KBM-7 (cell line): ENCODE measurements at places on chromosomes 7 and 10.

DNA sequence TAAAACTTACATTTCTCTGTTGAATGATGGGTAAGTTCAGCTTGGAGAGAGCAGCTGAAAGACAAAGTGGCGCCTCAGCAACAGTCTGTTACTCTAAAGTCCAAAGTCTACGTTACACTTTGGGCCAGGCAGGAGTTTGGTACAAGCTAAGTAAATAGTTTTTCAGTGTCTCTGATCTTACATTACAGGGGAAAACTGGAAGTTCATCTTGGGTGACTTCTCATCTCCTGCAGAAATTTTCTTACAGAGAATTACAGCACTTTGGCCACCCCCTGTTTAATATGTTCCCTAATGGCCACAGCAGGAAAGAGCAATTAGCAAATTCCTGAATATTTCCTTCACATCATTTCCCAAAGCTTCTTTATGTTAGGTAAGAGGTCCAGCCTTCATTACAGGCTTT lies 67.1 kb downstream of the ABCC2 start:
- no peak for DNase-seq

GRCh38 chr10:75465450-75465827 lies 34.0 kb downstream of the LRMDA start:
- DNase-seq, result no peak

DNA sequence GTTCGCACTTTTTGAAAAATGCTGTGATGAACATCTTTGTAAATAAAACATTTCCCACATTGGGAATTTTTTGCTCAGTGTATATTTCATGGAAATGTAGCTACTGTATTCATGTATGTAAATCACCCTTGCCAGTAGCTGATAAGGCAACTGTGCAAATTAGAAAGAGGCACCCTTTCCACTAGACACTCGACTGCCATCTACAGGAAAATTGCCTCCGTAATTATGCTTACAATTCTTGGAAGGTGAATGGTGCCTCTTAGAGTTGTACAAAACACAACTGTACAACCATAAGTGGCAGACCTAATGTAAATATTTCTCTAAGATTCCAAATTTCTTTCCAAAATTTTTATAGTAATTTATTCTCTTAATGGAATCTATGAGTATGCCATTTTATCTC lies 491.7 kb downstream of the CCSER2 start:
- peak; percentile 12 for DNase-seq

GRCh38 chr10:112393341-112393740 lies 19.4 kb downstream of the ACSL5 start:
- no peak for DNase-seq

DNA sequence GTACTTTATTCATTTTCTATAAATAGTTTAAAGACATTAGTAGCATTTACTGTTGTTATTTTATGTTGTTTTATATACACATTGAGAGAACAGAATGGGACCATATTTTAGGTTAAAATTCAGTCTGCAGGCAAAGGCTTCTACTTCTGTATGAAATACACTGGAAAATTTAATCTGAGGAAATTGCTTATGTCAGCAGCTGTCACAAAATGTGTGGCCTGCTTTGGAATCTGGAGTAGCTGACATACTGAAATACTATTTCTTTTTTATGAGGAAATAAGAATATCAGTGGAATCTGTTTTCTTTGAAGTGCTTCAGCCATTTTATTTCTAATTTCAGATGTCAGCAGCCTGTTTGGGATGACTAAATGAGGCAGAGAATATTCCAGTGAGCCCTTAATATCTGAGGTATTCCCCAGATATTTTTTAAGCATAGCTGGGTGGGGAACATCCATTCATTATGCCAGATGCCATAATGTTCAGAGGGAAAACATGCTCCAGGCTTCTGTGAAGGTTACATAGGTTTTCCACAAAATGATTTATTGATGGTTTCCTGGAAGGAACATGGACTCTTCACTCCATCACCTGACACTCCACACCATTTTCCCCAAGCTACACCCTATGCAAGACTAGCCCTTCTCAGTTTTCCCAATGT lies 267.1 kb downstream of the ARL4A start:
- no peak for DNase-seq

- no peak for DNase-seq
Measured at GRCh38 chr7:137696988-137697387, 149.8 kb downstream of the DGKI start.

DNA sequence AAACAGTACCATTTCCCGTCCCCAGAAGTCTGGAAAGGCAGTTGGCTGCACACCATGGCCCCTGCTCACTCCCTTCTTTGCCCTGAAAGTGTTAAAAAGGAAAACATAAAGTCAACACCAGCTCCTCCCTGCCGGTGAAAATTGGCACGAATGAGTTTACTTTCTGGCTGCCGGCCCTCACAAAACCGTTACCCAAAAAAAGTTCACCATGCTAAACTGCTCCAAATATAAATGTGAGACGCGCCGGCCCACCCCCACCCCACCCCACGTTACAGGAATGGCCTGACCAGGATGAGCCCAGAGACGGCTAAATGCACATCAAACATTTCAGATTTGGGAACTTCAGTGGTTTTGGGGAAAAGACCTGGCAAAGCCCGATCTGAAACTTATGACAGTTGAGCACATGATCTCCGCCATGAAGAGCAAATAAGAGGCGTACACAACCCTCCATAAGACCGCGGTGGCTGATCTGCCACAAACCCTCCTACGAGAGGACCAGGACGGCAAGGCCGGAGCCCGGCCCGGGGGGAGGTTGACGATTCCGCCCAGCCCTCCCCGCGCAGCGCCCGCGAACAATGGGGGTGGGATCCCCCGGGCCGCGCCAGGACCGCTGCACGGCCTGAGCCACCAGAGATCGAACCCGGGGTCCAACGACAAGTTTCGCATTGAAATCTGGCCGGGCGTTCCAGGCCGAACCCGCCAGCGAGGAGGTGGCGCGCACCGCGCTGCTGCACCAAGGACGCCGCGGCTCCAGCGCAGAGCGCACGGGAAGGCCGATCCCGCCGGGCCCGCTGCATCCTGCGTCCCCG lies 952 bp downstream of the DIP2C start:
- DNase-seq, result no peak

DNA sequence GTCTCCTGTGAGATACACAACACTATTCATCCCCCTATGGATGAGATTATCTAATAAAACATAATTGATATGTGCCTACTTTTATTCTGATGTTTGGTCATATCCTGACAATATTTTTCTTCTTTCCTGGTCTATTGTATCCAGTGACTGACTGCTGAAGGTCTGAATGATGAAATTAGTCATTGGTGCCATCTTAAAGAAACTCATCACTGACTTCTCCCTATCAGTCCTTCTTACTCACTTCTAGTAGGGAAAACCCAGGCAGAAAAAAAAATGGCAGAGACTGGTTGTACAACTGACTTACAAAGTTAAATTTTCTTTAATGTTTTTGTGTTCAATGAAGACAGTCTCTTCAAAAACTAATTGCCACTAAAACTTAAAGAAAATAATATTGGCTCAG lies 377.4 kb downstream of the HTR7 start:
- DNase-seq, result no peak

GRCh38 chr10:17428351-17429097 lies 25.9 kb downstream of the ST8SIA6 start:
- DNase-seq, result peak; percentile 95

DNA sequence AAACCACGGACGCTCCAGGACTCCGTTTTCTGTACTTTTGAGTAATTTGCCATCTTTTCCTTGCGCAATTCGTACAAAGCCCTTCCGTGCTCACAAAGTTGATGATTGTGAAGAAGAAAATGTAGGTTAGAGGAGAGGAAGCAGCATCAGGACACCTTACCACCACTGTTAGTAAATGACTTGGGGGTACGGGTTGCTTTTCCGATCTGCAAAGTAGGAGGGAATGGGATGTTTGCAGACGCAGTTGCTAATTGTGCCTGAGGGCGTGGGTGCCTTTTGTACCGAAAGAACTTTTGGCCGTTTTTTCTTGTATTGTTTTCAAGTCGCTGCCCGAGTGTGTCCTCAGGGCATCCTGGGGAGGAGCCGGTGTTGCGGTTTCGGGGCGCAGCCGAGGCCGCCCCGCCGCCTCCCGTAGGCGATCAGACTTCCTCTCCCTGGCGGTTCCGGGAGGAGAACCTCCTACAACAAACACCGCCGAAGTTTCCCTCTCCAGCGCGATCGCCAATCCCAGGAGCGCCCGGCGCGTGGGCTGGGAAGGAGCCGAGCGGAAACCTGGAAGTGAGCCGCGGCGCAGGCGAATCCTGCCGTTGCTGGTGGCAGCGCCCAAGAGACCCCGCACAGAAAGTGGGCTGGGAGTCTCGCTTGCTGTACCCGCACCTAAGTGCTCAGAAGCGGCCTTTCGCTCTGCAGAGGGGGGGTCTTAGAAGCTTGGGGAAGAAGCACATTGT lies 1.0 kb downstream of the PRR15 start:
- DNase-seq, result peak; percentile 75

- peak; percentile 4 for DNase-seq
Measured at GRCh38 chr7:111982133-111982532, 224.1 kb downstream of the DOCK4 start.

GRCh38 chr10:116670706-116671105 lies 50.0 kb downstream of the PNLIPRP2 start:
- no peak for DNase-seq

GRCh38 chr10:126840576-126841135 lies 64.6 kb upstream of the DOCK1 start:
- DNase-seq, result no peak
